T1000 (cell line): ENCODE measurements at places on chromosomes 5 and 9.
A peak's percentile ranks its signal among the peaks of the same experiment; 100 is the strongest.

DNA sequence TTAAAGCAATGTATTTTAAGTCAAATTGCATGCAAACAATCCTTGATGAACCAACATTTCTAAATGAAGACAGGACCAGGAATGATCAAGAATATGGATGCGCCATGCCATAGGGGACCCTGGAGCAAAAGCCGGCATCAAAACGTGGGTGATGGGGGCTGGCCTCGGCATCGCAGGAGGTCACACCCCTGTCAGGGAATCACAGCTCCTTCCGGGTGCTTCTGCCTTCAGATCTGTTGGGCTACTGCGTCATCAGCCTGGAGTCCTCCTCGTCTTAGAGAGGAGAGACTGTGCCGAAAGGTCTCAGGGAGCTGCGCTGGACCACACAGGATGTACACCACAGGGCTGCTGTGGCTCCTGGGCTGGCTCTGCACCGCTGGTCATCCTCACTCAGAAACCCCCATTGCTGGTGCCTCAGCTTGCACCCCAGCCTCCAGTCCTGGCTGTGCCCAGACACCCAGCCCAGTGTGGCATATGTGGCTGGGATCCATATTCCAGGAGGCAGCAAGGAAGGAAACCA lies 152.9 kb upstream of the PPP1R26 start:
- no peak for DNase-seq

- DNase-seq = no peak
Measured at GRCh38 chr9:101445353-101446029, 9.9 kb upstream of the ALDOB start.

GRCh38 chr5:98750693-98751092 lies 22.8 kb upstream of the RGMB start:
- DNase-seq = no peak

- no peak for DNase-seq
Measured at GRCh38 chr9:94855903-94856302, 129.4 kb downstream of the AOPEP start.

- no peak for DNase-seq
Measured at GRCh38 chr9:75198436-75198835, 110.1 kb downstream of the OSTF1 start.

DNA sequence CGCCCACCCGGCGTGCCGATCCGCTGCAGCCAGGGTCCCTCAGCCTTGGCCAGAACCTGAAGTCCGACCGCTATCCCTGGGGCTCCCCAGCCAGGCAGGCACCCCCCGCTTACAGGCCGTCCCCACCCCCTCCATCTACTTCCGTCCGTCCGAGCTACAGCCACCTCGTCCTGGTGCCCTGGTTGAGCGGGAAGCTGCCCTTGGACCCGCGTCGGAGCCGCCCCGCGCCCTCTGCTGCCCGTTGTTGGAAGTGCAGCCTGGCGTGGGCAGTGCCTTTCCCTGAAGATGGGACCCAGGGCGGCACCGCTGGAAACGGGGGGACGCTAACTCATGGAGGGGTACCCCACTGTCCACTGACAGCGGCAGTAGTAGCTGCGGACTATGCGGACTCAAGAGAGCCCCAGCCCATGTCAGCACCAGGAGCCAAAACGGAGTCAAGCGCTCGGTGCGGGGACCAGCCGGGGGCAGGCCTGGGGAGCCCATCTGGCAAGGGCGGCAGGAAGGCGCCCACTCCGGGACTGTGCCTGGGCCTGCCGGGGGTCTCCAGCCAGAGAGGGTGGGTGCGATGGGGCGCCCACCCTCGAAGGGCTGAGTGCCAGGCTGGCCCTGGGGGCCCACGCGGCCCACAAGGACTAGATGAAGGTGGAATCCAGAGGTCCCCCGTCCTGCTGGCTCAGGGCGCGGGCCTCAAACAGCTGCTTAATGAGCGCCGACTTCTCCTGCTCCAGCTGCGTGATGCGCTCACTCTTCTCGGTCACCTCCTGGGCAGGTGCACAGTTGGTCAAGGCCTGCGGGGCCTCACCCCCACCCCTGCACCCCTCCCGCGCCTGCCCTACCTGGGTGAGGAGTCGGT lies 6.1 kb downstream of the SAPCD2 start:
- DNase-seq = peak; percentile 18
